ENCODE measurements at places on chromosomes 3 and 15.
A peak's percentile ranks its signal among the peaks of the same experiment; 100 is the strongest.

GRCh38 chr3:112561484-112561733 lies 353 bp downstream of the ATG3 start:
- DNase-seq, result no peak

GRCh38 chr3:29597376-29598008 lies 316.6 kb downstream of the RBMS3 start:
- DNase-seq, result no peak

DNA sequence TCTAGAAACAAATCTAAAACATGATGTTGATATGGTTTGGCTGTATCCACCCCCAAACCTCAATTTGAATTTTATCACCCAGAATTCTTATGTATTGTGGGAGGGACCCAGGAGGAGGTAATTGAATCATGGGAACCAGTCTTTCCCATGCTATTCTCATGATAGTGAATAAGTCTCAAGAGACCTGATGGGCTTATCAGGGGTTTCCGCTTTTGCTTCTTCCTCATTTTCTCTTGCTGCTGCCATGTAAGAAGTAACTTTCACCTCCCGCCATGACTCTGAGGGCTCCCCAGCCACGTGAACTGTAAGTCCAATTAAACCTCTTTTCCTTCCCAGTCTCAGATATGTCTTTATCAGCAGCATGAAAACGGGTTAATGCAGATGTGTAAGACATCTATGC lies 232.7 kb upstream of the ONECUT1 start:
- no peak for DNase-seq

GRCh38 chr3:159899166-159899565 lies 89.5 kb upstream of the IL12A start:
- no peak for DNase-seq

GRCh38 chr3:107753494-107753893 lies 230.7 kb downstream of the BBX start:
- DNase-seq, result no peak

DNA sequence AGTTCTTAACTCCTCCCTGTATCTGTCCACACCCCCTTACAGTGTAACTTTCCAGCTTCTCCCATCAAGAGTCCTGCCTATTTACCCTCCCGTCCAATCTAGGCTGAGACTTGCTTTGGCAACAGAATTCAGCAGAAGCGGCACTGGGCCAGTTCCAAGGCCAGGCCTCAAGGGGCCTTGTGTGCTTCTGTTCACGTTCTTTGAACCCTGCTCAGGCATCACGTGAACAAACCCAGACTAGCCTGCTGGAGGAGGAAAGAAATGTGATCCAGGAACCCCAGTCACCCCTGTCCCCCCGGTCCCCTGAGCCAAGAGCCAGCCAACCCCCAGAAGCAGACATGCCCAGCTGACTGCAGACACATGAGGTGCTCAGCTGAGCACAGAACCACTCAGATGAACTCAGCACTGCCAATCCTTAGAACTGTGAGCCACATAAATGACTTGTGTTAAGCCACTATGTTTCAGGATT lies 76.1 kb upstream of the DCLK3 start:
- no peak for DNase-seq

GRCh38 chr3:148992635-148993255 lies 1.4 kb downstream of the GYG1 start:
- DNase-seq, result no peak

- no peak for DNase-seq
Observed at GRCh38 chr15:56074481-56075265, 81.3 kb upstream of the NEDD4 start.

DNA sequence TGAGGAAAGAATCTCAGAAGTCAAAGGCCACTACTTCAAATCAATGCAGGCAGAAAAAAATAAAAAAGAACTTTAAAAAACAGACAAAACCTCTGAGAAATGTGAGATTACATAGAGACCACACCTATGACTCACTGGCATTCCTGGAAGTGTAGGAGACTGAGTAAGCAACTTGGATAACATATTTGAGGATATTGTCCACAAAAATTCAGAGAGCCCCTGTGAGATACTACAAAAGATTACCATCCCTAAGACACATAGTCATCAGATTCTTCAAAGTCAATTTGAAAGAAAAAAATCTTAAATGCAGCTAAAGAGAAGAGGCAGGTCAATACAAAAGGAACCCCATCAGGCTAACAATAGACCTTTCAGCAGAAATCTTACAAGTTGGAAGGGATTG lies 887.3 kb downstream of the NTRK3 start:
- no peak for DNase-seq

GRCh38 chr3:64888165-64888564 lies 200.4 kb upstream of the ADAMTS9 start:
- DNase-seq, result no peak

GRCh38 chr15:52382647-52383046 lies 87.0 kb upstream of the MYO5C start:
- DNase-seq, result no peak

GRCh38 chr3:15859507-15860013 lies 61.8 kb upstream of the ANKRD28 start:
- DNase-seq, result peak; percentile 94

- no peak for DNase-seq
Observed at GRCh38 chr15:75450307-75451201, 936 bp downstream of the SIN3A start.

- no peak for DNase-seq
Observed at GRCh38 chr3:171620825-171621434, 160.7 kb upstream of the TNIK start.

- no peak for DNase-seq
Observed at GRCh38 chr3:194871864-194872668, 186.4 kb downstream of the FAM43A start.

DNA sequence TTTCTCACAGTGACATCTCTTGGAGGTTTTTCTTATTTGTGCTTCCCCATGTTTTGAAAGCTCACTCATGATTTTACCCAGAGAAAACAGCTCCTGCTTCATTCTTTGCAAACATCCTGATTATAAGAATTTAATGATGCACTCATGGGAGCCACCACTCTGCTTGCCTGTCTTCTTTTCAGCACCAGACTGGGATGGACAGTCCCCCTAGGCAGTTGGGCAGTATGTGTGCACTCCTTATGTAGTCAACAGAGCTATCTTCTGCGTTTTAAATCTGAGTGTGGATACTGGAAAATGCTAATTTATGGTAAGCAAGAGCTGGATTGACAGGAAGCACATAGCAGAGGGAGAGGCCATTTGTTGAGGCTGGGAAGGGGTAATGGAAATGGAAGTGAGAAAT lies 276.1 kb downstream of the AGBL1 start:
- no peak for DNase-seq

GRCh38 chr3:74059923-74060600 lies 435.3 kb upstream of the PDZRN3 start:
- DNase-seq, result no peak

- DNase-seq, result no peak
Observed at GRCh38 chr3:43062564-43063040, 43.3 kb downstream of the POMGNT2 start.

DNA sequence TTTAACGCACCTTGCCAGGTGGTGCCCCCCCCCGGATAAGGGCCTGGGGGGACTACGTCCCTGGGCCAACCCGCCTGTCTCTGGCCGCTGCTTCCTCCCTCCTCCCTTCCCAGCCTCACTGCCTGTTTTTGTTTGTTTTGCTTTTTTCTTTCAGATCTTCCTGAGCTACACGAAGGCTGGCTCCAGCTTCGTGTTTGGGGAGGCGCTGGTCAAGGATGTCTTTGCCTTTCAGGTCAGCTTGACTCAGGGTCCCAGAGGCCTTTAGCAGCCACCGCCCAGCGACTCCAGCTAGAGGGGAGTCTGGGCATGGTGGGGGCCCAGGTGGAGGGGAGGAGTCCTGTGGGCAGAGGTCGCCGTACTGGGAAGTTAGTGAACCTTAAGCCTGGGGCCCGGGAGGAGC lies 24.1 kb downstream of the SLC28A1 start:
- no peak for DNase-seq

GRCh38 chr3:183247011-183247589 lies 6.0 kb upstream of the B3GNT5 start:
- no peak for DNase-seq

DNA sequence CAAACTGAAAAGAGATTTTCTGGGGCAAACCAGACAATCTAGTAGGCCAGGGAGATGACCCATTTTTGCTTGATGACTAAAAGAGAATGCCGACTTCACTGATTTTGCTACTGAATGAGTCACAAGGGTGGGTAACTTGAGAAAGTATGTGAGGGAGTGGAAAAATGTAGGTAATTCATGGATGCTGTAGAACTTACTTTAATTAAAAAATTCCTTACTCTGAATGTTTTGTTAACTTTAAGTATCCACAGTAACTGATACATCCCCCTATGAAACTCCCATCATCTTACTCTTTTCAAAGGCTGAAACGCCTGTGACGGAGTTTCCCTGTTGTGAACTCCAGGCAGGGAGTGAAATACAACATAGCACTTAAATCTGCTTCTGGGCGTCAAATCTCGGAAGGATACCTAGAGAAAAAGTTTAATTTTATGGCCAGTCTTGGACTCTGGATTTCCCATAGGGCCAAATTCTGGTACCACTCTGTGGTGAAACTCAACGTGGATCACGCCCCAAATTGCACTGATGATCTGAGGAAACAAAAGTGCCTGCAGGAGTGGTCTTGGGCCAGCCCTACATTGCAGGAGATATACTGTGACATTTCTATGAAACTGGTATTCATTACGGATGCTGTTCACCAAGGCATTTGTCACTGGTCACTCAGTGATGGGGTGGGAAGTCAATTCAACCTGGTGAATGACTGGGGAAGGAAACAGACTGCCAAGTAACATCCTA lies 24.0 kb downstream of the GOLIM4 start:
- DNase-seq, result no peak

- peak; percentile 52 for DNase-seq
Observed at GRCh38 chr15:40081691-40082194, 26.9 kb downstream of the BMF start.

DNA sequence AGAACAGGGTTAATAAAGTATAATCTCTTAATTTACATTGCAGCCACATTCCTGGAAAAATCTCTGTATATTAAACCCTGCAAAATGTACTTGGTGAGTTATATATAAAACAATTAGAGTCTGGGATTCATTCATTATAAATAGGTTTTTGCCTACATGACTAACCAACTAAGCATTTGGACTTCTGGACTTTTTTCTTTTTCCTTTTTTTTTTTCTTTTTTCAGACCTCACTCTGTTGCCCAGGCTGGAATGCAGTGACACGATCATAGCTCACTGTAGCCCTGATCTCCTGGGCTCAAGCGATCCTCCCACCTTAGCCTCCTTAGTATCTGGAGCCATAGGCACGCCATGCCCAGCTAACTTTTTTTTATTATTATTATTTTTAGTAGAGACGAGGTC lies 4.5 kb downstream of the DNAJC13 start:
- no peak for DNase-seq

GRCh38 chr15:95957861-95958260 lies 372.6 kb upstream of the NR2F2 start:
- DNase-seq, result no peak

- no peak for DNase-seq
Observed at GRCh38 chr15:66963710-66964109, 101.7 kb upstream of the SMAD3 start.

GRCh38 chr15:40456299-40456712 lies 14.5 kb upstream of the CHST14 start:
- peak; percentile 82 for DNase-seq

DNA sequence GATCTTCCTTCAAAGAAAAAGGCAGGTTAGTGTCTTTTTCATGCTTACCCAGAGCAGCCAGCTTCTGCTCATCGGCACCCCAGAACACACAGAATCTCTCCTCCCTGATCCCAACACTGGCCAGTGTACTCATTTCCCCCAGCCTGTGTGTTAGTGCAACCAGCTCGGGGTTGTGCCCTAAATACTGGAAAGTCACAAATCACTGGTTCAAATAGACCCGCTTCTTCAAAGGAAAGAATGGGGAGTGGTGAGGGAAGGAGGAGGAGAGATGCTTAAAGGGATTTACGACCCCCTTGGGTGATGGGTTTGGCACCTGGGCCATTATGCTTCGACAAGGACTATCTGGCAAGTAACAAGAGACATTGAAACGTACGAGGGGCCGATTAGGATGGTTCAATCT lies 114.0 kb downstream of the FOXB1 start:
- DNase-seq, result no peak

DNA sequence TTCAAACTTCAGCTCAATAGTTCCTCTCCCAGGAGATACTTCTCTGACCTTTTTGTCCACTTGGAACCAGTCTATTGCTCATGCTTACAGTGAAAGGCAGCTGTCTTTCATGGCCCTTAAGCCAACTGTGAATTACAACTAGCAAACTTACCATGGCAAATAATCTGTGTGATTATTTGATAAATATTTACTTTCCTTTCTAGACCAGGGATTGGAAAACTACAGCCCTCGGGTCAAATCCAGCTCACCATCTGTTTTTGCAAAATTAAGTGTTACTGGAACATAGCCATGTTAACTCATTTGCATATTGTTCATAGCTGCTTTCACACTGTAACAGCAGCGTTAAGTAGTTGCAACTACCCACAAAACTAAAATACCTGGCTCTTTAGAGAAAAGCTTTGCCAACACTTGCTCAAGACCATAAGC lies 289.1 kb upstream of the MCTP2 start:
- peak; percentile 3 for DNase-seq

- no peak for DNase-seq
Observed at GRCh38 chr3:63654931-63655330, 2.5 kb downstream of the SNTN start.

DNA sequence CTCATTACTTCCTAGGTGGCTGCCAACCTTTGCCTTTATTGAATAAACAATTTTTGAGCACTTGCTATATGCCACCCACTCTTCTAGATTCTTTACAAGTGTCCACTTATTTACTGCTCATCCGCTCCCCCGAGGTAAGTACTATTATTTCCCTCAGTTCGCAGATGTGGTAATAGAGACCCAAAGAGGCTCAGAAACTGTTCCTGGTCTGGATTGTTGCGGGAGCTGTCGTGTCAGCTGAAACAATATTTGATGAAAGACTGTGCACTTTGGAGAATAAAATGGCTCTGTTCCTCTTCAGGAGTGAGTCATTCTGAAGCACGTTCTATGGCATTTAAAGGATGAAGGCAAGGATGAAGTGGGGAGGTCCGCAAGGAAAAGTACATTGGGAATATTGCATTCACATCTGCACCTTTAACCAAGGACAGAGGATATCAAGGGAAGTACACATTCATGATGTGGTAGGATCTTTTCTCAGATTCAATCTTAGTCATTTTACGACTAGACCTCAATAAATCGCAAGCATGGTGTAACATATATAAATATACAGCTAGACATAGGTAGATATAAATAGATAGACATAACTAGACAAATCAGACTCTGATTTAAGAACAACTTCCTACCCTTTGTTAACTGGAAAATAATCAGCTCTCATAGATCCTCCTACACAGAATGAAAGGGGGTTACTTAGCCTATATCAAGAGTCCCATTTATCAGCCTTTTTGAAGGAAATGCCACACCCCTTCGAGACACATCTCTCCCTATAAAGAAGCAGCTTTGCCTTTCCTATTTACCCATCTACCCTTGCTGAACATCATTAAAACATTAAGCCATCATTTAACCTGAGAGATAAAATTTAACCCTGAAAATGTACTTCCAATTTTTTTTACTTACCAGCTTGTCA lies 70.3 kb downstream of the RORA start:
- DNase-seq, result no peak

- no peak for DNase-seq
Observed at GRCh38 chr3:143160437-143160836, 40.9 kb downstream of the CHST2 start.
